Stimulated activated CD4-positive, alpha-beta T cell treated with anti-CD3 and anti-CD28 coated beads, Interleukin-2, amount 100 ng/mL, for 48 hours (primary cell): ENCODE measurements at places on chromosomes 2 and 18.

DNA sequence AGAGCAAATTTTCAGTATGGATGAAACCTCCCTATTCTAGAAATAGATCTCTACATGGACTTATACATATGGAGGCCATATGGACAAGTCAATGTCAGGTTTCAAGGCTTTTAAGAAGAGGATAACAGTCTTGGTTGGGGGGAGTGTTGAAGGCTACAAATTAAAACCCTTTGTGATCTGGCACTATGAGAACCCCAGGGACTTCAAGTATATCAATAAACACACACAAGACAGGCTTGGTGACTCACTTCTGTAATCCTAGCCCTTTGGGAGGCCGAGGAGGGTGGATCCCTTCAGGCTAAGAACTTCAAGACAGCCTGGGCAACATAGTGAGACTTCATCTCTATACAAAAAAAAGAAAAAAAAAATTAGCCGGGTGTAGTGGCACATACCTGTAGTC is 127.2 kb upstream of the SP5 start:
- no peak for DNase-seq

DNA sequence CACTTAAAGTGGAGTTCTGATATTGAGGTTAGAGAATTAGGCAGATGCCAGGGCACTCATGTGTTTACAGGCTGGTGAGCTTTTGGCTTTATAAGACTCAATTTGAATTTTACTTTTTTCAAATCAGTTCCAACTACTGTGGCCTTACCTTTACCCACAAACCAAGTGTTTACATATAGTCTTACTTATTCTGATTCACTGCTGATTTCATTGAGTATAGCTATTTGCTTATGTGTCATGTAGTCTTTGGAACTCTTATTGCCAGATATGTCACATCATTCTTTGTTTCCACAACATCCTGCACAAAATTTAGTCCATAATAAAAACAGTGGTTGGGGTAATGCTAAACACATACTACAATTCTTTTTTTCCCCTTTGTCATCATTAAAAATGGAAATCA is 96.5 kb downstream of the XIRP2 start:
- DNase-seq = no peak

GRCh38 chr2:210861038-210861665 is 304.8 kb downstream of the CPS1 start:
- no peak for DNase-seq

GRCh38 chr2:240595381-240596079 is 9.0 kb downstream of the CAPN10 start:
- peak; percentile 26 for DNase-seq

DNA sequence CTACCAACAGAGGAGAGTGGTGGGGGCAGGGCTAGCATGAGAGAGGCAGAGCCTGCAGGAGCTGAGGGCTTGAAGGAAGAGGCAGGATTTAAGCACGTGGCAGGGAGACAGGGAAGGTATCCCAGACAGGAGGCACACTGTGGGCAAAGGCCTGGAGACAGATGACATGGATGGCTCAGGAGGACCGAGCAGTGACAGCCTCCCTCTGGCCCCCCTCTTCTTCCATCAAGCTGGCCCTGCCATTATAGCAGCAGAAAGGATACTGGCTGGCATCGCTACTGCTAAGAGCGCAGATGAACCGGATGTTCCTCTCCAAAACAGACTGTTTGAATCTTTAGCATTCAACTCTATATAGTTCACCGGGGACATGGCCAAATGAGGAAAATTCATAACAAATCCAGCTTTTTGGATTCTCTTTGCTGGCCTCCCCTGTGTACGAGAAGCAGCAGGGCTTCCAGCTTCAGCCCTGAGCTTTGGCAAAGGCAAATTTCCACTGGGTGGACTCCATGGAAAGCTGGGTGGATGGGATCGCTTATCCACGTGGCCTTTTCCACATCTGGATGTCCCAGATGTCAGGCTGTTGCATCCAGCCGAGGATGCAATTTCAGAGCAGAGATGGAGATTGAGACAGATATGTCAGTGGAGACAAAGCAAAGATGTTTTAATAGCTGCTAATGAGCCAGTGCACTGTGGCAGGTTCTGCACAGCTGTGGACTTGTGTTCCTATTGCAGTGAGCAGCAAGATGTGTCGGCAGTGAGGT is 36.2 kb downstream of the CAPN13 start:
- DNase-seq = no peak
